Activated CD4-positive, alpha-beta T cell treated with anti-CD3 and anti-CD28 coated beads, Interleukin-10, Interleukin-2, amounts not matched to agents 100 ng/mL and 50 ng/mL, durations not matched to agents 16 hours and 8 hours (primary cell): ENCODE measurements at places on chromosomes 1 and 21.

- DNase-seq: peak; percentile 30
Measured at GRCh38 chr1:80218112-80218511, 1211.6 kb upstream of the ADGRL4 start.

- no peak for DNase-seq
Measured at GRCh38 chr1:201903135-201903534, 14.4 kb downstream of the SHISA4 start.

GRCh38 chr1:208455821-208456220, 211.6 kb upstream of the PLXNA2 start:
- no peak for DNase-seq

GRCh38 chr1:8789314-8790214, 27.9 kb downstream of the RERE start:
- DNase-seq: no peak

DNA sequence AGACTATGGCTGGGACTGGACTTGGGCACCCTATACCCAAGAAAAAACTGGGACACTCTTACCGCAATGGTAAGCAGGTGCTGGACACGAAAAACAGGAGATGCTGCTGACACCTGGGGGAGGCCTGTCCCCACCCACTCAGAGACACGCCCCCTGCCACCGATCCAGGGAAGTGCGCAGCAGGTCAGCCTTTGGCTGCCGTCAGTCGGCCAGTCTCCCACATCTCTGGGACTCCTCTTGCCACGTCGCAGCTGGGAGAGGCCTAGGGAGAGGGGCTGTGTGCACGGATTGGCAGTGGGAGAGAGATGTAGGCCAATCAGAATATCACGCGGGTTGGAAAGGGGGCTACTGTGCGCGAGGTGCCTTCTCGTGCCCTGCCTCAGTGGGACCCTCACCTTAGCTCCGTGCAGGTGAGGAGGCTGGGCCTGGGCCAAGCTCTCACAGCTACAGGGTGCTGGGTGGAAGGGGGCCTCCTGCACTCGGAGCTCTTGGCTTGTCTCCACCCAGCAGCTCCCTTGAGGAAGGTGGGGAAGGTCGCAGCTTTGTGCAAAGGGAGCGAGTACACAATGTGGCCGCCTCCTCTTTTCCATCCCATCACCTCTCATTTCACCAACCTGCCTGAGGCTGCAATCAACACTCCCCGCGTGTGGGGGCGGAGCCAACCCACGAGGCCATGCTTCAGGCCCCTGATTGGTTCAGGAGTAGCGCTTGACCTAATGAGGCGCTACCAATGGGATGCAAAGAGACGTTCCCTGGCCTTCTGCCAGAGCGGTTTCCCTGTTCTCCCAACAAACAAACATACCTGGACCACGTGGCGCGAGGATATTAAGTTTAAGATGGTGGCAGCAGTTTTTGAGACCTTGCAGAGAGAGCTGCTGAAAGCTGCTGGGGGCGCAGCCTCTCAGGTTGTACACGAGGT, 25.7 kb upstream of the LDLRAP1 start:
- no peak for DNase-seq

DNA sequence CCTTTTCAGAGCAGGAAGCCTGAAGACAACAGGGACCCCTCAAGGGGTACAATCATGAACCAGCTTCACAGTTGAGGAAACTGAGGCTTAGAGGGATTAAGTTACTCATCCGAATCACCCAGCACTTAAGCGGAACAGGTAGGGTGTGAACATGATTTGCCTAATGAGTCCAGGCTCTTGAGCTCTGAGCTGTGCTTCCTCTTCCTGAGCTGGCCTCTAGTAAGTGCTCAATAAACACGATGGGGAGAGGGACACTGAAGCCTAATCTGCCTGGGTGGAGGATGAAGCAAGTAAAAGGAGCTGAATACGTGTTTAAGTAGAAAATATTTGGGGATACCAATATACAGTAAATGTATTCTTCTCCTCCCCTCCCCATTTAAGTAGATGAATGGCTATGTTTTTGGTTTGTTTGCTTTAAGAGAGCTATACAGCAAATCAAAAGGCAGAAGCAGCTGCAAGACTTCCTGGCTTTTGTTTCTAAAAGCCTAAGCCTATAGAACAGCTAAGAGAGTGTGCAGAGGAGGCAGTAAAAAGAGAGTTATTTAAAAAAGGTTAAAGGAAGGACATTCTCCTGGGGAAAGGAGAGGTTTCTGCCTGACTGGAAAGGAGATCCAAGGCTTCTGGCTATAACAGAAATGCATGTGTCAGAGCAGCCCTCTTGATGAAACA, 20.5 kb downstream of the STPG1 start:
- no peak for DNase-seq

DNA sequence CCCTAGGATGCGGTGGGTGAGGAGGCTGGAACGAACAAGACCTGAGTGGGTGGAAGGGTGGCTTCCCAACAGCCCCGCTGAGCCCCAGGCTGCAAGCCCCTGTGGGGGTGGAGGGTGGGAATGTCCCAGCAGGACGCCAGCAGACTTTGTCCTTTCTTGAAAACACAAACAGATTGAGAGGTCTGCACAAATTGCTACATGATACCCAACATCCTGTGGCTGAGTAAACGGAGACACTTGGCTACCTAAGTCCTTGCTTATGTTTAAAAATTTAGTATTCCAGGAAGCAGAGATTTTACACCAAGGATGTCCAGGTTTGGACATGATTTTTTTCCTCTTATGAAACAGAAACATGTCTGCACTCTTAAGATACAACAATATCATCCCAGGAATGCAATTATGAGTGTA, 11.8 kb upstream of the F3 start:
- no peak for DNase-seq

DNA sequence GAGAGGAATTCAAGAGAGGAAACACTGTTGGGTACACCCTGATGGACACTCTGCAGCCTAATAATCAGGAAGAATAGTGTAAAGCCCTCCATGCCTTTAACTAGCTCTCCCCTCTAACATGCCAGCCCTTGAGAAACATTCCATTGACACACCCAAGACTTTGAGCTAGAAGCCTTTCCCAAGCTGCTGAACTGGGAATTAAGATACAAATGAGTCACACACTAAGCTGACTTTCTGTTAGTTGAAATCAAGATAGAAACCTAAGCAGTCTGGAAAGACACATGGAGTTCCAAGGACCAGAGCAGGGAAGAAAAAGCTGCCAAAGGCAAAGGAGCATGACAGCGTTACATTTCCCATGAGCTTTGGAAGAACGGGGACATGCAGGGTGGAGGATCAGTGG, 380.8 kb downstream of the NPHP4 start:
- no peak for DNase-seq

GRCh38 chr1:157785248-157785647, 8.3 kb upstream of the FCRL2 start:
- DNase-seq: no peak
